Forelimb muscle (tissue), 1 donor: ENCODE measurements at places on chromosomes 13 and 19. TPM values are rescaled to one million over a fixed set of nuclear protein-coding genes. Genes with fewer than 3 reads are reported as not detected.

DACT3 gene
- 15.2 TPM for polyA plus RNA-seq

GRCh38 chr19:54186934-54187381 is 2.4 kb downstream of the MBOAT7 start:
- no peak for DNase-seq

DNA sequence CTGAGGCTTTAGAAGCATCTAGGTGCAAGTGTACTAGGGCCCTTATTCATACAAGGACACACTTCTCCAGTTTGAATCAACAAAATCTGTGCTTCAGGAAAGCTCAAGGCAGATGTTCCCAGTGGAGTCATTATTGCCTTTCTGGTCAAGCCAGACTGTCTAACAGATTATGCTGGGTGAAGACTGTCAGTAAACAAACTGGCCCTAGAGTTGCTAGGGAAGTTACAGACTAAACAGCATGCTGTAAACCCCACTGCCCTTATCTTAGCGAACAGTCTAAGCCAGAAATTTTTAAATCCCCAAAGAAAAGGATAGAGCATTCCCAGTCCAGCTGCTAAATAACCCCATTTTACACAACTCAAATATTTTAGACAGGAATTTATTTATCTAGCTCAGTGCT is 1701.3 kb upstream of the PRR20A start:
- DNase-seq, result no peak

- DNase-seq, result no peak
Observed at GRCh38 chr13:85287528-85287927, 511.7 kb downstream of the SLITRK6 start.

DNA sequence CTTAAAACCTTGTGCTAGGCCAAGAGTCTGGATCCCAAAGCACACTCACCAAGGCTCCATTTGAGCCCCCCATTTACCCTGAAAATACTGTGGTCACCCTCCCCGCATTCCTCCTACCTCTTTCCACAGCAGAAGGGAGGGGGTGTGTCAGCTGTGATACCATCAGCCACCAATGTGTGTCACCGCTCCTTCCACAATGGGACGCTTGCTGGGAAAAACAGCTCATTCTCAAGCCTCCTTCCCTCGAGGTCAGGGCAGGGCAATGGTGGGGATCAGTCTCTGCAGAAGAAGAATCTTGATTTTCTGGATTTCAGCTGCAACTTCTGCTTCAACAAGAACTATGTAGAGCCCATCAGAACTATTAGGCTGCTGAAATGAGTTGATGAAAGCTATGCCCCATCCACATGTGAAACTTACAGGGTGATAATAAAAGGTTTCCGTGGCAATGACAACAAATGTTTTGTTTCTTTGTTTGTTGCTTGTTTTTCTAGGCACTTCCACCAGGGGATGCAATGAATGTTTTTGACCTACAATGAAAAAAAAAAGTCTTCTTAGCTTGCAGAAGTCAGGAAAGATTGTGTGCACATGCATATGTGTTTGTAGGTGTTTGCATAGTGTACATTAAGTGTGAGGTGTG is 26.4 kb upstream of the ZNF507 start:
- no peak for DNase-seq

GRCh38 chr19:42521346-42522030 is 6.8 kb downstream of the CEACAM1 start:
- DNase-seq, result no peak
